ENCODE measurements at places on chromosomes 5 and 9.

DNA sequence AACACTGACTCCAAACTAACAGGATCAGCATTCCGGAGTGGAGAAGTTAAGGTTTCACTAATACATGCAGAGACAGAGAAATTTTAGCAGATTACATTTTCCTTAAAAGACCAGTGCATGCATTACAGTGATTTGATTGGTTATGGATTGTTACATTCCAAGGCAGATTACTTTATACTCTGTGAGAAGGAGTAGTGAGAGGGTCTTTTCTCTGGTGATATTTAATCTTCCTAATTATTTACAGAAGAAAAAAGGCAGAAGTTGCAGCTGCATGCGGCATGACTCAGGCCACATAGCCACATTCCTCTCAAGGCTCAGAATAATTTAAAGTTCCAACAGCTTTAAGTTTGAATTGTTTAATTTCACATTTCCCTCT is 53.0 kb upstream of the PDZD2 start:
- DNase-seq: no peak

DNA sequence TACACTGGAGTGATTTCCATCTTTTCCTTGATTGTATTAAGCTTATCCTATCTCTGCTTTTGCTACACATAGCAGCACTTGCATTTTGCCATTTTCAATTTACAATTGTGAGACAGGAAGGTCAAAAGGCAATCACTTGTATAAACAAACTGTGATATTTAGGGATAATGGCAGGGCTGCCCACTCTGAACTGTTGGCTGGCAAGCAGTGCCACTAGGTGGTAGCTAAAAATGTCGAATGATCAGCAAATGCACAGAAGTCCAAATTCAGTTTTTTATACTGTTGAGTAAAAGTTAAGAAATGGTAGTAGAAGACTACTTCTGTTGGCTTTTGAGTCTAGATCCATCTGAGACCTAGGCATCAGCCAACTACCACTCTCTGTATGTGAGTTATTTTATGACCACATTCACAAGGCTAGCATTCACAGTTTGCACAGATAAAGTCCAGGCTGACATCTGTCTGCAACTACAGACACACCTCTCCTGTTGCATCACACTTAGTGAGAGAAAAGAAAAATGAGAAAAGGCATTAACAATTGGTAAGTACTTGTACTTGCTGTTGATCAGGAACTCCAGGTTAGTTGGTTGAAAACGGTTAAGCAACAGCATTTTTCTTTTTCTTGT is 108.8 kb upstream of the ASTN2 start:
- DNase-seq: no peak

DNA sequence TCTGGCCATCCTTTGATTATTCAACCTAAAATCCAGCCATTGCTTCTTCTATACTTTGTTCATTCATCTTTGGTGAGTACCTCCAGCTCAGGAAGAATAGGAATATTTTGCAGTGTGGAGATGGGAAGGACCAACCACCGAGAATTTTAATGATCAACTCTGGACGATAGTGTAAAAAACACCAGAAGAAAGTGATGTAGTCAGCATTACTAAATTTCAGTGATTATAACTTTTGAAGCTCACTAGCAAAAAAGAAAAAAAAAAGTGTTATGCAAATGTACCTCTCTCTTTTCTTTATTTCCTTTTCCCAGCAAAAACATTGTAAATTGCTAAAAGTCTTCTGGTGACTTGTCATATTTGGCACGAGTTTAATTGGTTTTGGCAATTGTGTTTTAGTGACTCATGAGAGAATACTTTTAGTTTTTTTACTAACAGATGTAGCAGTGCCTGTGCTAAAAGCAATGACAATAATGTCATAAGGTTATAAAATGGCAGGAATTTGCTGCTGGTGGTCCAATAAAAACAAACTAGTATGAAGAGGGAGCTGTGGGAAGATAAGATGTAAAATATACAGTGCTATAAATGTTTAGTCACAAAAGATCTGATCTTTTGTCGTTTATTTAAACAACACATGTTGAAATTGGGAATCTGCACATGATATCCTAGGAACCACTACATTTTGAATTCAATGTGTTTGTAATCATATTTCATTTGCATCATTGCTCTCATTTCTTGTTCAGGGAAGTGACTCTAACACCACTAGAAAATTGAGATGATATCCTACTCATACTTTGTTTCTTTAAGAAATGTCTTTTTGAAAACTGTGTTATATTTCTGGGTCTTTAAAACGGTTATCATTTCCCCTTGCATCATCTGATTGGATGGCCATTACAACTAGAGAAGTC is 81.3 kb upstream of the ERCC6L2 start:
- DNase-seq: no peak

GRCh38 chr9:78938821-78939220 is 632.9 kb upstream of the TLE4 start:
- DNase-seq: no peak

DNA sequence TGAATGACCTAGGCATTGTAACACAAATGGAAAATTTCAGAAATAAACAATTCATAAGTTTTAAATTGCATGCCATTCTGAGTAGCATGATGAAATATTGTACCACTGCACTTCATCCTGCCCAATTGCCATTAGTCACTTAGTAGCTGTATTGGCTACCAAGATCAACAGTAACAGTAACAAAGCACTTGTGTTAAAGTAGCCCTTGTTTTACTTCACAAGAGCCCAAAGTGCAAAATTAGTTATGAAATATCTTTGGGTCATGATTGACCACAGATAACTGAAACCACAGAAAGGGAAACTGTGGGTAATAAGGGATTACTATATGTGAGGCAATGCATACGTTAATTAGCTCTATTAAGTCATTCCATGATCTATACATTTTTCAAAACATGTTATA is 33.3 kb upstream of the RORB start:
- no peak for DNase-seq

DNA sequence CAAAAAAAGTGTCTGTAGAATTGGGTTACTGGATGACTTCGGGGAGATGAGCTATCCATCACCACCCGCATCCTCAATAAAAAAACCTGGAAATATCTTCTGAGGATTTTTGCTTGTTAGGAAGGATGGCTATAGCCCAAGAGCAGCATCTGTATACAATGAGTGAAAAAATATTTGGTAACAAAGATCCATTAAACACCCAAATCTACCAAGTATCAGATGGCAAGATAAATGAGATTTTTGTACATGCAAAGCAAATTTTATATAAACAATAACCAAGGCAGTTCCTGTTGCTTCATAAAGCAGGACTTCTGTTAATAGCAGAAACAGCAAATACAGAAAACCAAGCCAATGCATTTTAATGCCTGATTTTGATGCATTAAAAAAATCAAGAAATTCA is 166.6 kb downstream of the SLC28A3 start:
- DNase-seq: no peak

Measured in NK-92 treated with Interleukin-12 subunit alpha and Interleukin-12 subunit beta, amount 100 ng/mL, for 24 hours (cell line).